ENCODE measurements at places on chromosomes 11 and 22.

DNA sequence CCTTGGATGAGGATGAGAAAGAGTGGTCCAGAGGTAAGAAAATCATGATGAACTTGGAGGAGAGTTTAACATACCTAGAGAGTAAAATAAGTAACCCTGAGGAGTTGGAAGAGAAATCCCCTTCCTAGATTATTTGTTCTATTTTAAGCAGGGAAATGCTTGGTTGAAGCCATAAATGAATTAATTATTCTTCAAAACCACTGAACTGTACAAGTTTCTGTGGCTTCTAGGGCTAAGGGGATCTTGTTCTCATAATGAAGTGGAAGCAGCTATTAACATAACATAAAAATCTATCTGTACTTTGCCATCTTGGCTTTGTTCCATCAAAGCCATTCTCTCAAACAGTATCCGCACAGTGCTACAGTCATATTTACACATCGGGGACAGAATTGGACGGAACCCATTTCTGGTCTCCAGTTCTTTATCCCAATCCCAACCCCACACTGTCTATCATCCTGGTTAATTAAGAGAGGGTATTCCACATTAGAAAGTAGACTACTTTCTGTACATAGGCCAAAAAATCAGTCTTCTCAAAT is 14.5 kb upstream of the ARHGAP42 start:
- no peak for DNase-seq

GRCh38 chr11:79265756-79266322 is 175.0 kb downstream of the TENM4 start:
- no peak for DNase-seq

DNA sequence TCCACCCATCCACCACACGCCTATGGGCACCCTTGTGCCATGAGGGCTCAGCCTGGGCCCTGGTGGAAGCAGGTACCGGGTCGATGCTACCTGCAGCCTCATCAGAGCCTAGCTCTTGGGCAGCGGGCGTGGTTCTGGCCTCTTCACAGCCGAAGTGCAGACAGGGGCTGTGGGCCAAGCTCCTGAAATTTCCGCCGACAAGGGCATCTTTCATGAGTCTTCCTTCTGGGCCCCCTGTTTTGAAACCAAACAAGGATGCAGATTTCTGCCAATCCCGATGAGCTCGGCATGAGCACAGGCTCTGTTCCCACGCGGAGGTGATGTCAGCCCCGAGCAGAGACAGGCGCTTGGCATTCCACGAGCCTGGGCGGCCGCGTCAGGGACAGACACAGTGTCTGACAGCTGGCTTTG is 22.6 kb upstream of the MGAT3 start:
- DNase-seq, result no peak

DNA sequence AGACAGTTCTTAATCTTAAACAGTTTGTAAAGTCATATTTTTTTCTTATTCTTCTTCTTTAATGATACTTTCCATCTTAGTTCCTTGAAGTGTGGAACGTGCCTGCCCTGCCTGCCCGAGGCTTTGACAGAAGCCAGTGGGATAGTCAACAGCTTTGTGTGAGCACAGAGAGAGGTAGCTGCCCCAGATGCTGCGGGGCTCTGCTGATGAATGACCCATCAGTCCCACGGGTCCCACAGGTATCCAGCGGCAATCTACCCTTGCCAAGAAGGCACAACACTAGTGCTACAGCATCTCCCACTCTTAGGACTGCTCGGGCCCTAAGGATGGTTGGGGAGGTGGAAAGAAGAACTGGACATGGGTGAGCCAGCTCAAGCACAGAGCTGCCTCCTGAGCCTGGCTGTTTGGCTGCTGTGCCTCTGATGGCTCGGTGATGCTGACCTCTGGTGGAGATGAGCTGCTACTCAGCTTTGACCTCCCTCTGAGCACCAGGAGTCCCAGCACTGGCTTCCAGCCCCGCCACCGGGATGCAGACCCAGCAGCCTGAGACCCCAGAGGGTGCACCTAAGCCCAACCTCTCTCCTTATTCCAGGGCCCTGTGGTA is 11.8 kb upstream of the APLNR start:
- DNase-seq, result no peak

DNA sequence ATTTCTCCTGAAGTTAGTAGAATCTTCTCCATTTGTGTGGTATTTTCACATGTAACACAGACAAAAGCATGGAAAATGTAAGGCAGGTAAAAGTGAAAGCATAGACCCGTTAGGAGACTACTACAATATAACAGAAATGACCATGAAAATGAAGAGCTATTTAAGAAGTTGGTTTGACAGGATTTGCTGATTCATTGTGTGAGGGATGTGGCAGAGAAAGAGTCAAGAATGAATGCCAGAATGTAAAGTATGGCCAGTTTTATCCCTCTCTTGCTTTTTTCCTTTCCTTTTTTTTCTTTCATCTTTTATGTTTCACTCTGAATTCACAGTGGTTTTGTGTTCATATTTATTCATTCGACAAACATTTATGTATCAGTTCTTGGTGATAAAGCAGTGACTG is 115.9 kb downstream of the ARFGAP2 start:
- DNase-seq, result no peak

DNA sequence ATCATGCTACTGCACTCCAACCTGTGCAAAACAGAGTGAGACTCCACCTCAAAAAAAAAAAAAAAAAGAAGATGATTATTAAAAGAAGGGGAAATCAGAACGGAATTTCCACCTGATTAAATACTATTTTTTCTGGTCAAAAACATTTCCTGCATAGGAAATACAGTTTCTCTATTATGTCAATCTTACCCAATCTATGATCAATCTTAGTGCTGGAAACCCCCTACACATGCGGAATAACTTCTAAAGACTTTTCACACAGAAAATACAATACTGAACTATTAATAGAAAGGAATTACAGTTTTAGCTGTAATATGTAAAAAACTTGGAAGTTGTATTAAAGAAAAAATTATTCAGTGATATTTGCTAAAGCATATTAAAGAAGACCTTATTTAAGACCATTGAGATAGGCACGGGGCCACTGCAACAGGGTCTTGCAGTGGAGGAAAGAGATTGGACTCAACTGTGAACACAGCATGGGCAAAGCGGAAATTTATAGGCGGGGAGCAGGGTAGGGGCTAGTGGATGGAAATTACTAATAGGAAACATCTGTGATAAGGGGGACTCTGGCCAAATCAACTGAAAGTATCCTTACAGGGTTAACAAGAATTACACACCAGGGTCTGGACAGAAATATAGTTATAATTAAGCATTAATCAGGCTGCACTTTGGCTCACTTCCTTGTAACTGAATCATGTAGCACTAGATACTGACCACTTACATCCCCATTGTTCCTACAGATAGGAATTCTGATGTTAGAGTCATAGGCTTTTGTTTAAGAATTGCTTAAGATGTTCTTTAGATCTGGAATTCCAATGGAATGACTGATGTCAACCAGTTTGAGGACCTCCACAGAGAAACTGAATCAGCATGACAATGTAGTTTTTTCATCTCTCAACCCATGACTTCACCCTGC is 411.5 kb upstream of the DDI1 start:
- DNase-seq, result no peak

GRCh38 chr11:2679011-2679676 is 20.6 kb downstream of the KCNQ1OT1 start:
- no peak for DNase-seq

GRCh38 chr22:47200273-47201051 is 438.0 kb downstream of the TBC1D22A start:
- no peak for DNase-seq

GRCh38 chr11:17521106-17521900 is 22.9 kb downstream of the USH1C start:
- DNase-seq, result no peak

DNA sequence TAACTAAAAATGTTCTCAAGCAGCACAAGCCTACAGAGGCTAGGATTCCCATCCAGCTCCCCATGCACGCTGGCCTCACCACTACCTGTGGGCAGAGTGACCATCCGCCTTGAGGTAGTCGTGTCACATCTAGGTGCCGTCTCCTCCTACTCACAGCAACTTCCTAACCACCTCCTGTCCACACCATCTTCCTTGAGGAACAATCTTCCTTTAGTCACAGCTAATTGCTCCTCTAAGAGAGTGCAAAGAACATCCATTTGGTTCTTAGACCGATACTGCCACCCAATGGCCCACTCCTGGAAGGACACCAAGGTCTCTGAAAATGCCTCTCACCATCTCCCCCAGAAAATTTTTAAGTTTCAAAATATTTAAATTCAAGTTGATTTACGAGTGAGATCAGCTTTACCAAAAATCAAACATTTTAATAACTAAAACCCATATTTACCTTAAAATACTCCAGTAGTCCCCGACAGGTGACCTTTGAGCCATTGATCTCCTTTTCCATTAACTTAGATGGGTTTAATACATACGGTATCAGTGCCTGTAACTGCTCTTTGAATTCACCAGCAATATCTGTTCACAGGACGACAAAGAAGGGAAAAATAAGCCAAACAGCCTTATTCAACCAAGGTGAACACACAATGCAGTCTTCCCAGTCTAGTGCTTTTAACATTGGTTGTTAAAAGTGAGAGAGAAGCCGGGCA is 21.7 kb upstream of the PLAAT3 start:
- DNase-seq, result no peak

DNA sequence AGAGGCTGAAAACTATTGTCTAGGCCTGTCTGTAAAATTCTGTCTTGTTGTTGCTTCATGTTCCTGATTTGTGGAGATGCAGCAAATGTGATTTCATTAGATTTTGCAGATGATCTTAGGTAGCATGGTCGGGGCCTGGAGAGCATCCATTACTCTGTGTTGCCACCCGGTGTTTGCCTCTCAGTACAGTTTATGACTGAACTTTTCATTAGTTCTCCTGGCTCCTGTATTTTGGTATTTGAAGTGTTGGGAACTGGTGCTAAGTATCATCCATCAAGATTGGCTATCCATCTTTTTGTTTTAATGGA is 7.7 kb downstream of the YWHAH start:
- DNase-seq, result no peak

DNA sequence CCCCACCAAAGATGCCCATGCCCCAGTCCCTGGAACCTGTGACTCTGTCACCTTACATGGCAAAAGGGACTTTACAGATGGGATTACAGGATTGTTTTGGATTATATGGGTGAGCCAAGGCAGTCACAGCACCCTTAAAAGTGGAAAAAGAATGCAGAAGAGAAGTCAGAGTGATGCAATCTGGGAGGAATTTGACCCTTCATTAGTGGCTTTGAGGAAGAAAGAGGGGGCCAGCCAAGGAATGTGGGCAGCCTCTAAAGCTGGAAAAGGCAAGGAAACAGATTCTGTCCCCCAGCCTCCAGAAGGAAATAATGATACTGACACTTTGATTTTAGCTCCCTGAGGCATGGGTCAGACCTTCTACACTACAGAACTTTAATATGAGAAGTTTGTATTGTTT is 257.3 kb upstream of the ISX start:
- DNase-seq, result no peak

GRCh38 chr11:74806267-74806666 is 57.6 kb downstream of the RNF169 start:
- DNase-seq, result no peak

DNA sequence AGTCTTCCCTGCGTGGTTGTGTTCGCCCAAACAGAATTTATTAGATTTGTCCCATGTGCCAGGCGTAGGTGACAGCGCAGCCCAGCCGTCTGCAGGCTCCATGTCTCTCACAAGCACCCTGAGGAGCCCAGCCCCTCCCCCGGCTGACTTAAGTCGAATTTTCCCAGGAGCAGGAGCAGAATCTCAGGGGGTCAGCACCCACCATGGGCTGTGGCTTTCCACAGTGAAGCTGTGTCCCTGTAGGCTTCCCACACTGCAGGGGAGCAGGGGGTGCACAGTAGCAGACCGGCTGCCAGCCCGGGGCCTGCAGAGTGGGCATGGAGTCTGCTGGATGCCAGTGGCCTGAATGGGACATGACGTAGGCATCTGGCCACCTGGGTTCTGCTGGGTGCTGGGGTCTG is 16.0 kb downstream of the PARVG start:
- DNase-seq, result no peak

GRCh38 chr11:21475276-21475675 is 717.6 kb upstream of the ANO5 start:
- no peak for DNase-seq

DNA sequence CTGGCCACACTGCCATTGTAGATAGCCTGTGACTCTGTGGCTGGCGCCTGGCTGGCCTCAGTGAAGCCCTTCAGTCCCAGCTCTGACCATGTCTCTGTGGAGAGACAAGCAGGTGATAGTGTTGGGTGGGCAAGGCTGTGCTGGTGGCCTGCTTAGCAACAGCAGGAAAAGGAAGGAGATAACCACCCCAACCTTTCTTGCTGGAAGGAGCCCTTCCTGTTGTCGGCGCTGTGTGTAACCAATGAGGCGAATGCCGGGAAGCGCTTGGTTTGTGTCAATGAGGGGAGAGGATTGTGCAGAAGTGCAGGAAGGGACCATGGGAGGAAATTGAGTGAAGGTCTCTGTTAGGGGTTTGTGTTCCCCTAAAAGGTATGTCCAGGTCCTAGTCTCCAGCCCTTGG is 27.3 kb downstream of the PARVB start:
- no peak for DNase-seq

- DNase-seq, result no peak
Measured at GRCh38 chr22:38199826-38200559, 1.8 kb upstream of the MAFF start.

DNA sequence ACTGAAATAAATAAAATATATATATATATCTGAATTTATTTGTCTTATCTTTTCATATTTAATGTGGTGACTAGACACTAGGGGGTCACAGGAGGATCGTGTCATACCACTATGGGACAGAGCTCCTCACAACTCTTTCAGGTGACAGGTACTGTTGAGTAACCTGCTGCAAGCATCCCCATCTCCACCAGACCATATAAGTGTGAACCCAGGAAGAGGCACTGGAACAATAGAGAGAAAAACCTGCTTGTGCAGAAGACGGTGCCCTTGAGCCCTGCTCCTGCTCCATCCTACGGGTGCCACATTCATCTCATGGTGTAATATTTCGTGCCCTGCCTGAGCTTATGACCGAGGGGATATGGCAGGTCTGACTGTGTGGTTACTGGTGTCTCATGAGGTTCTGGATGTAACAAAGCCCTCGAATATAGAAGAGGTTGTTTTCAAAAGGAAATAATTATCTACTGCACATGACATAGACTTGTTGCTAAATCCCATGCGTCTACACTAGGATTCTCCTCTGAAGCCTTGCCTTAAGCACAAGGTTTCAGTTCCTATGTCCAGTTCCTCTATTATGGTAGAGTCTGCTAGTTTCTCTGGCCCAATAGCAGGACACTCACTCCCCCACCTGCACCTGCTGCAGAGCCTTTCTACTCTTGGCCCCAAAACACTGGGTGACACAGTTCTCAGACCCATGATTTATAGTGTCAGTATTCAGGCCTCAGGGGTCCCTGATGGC is 70.4 kb downstream of the GGTLC2 start:
- peak; percentile 32 for DNase-seq

DNA sequence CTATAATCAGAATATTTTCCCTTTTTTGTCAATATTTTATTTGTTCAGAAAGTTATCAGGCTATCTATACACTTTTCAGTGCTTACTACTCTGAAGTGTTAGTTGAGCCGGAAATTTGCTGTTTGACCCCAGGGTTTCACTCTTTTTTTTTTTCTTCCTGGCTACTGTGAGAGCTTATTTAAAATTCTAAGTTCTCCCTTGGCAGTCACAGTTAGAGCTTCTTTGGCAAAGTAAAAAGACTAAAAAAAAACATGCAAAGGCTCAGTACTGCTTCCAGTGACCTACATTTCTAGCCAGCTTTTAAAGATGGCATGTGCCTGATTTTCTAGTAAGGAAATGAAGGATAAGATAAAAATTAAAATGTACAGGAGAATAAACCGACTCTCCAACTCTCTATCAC is 48.4 kb downstream of the ELP4 start:
- DNase-seq, result no peak
